ENCODE measurements at places on chromosomes 4 and X.

- no peak for DNase-seq
These were observed 250.0 kb downstream of the ARHGAP24 start for GRCh38 chr4:85724791-85725563.

DNA sequence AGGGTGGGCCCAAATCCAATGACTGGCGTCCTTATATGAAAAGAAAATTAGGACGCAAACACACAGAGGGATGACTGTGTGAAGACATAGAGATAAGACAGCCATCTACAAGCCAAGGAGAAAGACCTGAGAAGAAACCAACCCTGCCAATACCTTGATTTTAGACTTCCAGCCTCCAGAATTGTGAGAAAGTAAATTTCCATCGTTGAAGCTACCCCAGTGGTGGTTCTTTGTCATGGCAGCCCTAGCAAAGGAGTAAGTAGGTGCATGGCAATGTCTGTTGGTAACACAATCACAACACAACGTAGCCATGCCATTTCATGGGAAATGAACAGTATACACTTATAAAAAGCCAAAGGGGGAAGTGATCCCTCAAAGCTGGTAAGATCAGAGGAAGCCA, 25.3 kb downstream of the SMIM20 start:
- DNase-seq: no peak

DNA sequence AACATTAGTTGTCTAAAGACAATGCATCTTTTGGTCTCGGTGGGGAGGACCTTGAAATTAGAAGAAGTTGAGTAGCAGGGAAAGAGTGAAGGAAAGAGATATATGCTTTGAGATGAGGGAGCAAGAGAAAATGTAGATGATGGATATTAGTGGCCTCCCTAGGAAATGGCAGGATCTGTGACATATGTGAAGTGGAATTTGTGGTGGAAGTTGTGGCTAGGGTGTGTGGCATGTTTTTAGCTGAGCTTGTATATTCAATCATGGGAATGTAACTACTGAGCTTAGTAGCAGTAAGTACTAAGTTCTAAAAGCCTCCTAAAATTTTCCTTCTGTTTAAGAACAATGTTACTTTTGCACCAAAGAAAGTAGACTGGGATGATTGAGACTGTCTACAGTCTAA, 382.8 kb upstream of the CTSO start:
- DNase-seq: peak; percentile 57

DNA sequence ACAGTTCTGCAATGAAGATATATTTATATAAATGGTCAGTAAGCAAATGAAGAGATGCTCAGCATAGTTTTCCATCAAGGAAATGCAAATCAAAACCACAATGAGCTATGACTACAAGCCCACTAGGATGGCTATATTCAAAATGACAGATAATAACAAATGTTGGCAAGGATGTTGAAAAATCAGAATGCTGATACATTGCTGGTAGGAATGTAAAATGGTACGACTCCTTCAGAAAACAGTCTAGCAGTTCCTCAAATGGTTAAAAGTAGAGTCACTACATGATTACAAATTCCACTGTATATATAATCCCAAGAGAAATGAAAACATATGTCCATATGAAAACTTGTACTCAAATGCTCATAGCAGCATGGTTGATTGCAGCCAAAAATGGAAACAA, 425.0 kb upstream of the ATOH1 start:
- DNase-seq: peak; percentile 75

DNA sequence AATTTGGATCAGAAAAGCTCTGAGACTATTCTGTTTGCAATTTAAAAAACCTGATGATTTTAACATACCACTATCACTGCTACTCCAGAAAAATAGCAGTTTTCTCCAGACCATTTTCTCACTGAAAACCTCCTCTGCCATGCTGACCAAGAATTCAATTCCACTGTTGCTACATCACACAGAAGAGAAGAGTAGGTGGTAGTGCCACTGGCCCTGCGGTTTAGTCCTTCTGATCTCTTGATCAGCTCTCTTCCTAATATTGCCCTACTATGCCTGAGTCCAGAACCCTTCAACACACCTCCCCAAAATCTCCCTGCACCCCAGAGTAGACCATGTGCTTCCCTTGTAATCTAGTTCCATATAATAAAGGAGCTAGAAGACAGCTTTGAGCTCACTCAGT, 55.8 kb upstream of the HS3ST1 start:
- DNase-seq: no peak

GRCh38 chrX:13692771-13693231, 3.9 kb downstream of the RAB9A start:
- no peak for DNase-seq

DNA sequence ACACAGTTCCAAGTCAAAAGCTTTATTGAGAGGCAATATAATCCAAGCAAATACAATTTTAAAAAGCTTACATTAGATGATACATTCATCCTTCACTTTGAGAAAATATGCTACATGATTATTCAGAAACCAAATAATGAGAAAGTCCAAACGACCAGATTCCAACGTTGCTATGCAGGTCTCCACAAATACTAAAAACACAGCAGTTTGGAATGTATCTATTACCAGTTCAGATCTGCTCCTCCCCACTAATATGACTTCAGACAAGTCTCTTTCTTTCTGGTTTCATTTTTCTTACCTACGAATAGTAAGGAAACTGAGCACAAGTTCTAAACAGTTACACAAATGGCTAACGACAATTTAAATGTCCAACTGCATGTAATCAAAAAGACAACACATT, 9.5 kb downstream of the NAF1 start:
- DNase-seq: peak; percentile 75

DNA sequence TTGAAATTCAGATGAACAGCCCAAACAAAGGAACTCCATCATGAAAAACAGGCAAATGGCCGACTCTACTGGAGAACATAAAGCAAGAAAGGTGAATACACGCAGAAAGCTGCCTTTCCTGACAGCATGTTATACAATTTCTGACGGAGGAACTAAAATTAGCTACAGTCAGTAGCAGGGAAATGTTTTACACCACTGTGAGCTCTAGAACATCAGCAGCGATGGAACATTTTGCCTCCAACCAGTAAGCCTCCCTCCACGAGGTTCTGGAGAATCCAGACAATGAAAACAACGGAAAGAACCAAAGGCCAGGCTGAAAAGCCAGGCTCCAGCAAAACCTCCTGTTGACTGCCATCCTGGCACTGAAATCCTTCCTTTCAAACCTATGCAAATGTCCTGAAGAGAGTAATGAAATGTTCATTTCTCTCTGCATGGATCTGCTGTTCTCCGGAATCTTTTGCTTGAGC, 78.9 kb downstream of the IRF2 start:
- no peak for DNase-seq

DNA sequence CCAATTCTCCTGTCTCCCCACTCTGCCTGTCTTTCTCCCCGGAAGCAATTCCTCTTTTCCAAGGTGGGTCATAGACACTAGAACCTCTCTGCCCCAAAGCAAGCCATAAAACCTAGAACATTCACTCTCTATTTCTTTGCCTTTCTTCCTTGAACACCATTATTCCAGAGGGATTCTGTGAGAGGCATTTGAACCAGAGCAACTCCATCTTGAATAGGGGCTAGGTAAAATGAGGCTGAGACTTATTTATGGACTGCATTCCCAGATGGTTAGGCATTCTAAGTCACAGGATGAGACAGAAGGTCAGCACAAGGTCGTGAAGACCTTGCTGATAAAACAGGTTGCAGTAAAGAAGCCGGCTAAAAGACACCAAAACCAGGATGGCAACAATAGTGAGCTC, 13.7 kb upstream of the GPAT3 start:
- DNase-seq: no peak

- DNase-seq: peak; percentile 23
These were observed 993.6 kb downstream of the ADGRL3 start for GRCh38 chr4:62193761-62194160.

DNA sequence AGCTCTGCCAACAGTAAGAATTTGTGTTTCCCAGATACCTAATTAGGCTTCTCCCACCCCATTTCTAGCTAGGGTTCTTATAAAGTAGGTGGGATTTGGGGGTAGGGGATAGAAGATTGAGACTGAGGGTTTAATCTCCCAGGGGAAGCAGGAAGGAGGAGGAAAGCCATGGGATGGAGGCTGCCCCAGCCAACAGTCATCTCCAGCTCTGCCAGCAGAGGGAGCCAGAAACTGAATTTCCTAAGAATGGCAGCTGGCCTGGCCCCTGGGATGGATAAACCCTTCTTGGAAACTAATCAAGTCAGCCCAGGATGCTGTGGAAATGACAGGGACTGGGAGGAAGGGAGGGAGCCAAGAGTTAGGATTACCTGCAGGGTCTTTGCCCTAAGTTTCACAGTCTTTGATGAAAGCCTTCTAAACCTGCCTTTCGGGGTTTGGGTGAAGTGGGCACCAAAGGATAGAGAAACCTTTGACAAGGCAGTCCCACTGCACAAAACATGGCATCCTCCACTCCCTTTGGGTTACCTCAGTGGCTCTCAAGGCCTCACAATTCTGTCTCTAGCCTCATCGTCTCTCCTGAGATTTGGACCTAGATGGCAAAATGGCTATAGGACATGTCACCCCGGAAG, 6.7 kb upstream of the ERCC6L start:
- peak; percentile 61 for DNase-seq

DNA sequence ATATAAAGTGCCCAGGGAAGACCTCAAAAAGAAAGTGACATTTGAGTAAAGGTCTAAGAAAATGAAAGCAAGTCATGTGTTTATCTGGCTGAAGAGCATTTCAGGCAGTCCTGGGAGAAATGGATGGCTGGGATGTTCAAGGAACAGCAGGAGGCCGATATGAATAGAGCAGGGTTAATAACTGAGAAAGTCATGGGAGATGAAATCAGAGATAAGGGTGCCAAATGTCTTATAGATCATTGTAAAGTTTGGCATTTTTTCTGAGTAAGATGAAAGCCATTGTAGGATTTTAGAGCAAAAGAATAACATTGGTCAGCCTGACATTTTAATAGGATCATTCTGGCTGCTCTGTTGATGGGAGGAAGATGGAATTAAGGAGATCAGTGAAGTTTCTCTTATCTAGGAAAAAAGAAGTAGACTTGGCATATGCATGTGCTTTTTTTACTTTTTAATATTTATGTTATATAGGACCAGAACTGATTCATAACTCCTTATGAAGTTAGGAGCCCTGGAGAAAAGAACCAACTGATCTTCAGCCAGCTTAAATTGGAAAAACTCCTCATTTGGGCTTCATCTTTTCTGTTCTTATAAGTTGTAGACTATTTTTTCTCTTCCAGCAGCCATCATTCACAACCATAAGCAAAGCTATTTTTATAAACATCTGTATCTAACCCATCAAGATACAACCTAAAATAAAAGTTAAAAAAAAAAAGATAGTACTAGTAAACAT, 18.6 kb downstream of the AIMP1 start:
- DNase-seq: peak; percentile 70

GRCh38 chr4:121574618-121575017, 122.2 kb downstream of the ANXA5 start:
- DNase-seq: no peak

DNA sequence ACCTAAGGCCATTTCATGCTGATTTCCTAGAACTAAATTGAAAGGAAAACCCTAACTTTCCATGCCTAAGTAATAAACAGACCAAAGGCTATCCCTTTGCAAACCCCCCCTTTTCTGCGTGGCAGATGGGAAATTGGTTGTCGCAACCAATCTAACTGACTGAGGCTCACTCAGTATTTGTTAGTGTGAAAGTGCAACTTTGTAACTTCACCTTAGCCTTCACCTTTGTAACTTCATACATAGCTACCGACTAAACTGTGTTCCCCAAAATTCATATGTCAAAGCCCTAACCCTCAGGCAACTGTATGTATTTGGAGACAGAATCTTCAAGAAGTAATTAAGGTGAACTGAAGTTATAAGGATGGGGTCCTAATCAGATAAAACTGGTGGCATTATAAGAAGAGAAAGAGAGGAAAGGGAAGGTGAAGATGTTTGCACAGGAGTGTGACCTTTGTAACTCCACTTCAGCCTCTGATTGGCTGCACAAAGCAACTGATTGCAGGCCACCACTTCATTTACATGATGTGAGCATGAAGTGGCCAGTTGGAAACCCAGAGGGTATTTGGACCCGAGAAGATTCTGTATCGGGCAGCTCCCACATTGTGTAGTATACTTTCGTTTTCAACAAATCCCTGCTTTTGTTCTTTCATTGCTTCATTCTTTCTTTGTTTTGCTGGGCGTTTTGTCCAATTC, 4.9 kb upstream of the TMEM33 start:
- DNase-seq: no peak

- no peak for DNase-seq
These were observed 403.0 kb upstream of the HS3ST1 start for GRCh38 chr4:11831739-11832138.

DNA sequence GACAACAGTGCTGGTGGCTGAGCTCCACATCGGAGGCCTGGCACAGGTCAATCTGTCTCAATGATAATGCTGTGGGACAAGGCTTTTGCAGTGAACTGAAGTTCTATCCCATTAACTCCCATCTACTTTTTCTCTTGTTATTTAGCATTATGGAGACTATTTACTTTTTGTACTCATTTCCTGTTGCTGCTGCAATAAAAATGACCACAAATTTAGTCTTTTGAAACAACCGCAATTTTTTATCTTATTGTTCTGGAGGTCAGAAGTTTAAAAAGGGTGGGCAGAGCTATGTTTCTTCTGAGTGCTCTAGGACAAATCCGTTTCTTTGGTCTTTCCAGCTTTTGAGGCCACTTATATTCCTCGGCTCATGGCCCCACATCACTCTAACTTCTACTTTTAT, 111.0 kb upstream of the PITX2 start:
- no peak for DNase-seq

DNA sequence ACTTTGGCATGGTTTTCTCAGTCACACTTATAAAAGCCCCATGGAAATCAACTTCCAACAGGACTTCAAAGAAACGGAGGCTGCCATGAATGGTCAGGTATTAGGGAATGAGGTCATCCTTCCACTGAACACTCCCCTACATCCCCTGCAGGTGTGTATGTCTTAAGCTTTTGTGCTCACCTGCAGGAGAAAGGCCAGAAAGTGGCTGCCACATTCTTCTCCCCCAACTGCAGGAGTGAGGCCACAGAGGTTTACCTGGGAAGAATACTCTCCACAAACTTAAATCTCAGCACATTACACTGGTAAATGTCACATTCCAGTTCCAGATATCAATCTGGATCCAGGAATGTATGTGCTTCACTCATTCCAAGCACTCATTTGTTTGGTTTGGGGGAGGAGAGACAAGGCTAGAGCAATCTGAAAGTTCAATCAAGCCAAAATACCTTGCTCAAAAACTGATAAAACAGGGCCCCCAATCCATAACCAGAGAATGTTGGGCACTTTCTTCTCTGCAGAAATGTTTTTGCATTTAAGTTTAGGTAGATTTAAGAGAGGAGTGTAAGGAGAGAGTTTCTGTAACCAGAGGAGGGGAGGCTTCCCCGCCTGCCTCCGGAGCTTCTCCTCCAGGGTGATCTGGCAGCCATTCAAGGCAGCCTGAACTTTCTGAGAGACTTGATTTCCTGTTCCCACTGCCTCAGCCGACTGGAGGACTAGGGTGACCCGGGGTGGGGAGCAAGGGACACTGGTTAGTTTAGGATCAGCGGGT, 15.4 kb downstream of the FAM9C start:
- peak; percentile 73 for DNase-seq

DNA sequence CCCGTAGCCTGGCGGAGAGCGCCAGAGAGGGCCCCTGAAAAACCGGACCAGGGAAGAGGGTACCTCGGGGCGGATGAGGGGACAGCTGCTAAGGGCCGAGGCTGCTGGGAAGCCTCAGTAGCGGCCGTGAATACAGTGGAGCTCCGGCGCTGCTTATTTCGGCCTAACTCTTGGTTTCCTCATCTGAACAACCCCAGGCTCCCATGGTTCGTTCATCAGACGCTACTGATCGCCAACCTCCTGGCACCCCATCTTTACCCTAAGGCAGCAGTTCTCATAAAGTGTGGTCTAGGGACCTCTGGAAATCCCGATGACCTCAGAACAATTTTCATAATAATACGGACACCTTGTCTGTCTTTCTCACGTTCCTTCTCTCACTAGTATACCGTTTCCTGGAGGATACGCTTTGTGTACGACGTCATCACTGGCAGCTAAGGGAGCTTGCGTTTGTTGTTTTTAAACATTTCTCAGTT, 645 bp upstream of the RAB28 start:
- peak; percentile 14 for DNase-seq
